ELR (cell line): ENCODE measurements at places on chromosomes 6 and 20.

DNA sequence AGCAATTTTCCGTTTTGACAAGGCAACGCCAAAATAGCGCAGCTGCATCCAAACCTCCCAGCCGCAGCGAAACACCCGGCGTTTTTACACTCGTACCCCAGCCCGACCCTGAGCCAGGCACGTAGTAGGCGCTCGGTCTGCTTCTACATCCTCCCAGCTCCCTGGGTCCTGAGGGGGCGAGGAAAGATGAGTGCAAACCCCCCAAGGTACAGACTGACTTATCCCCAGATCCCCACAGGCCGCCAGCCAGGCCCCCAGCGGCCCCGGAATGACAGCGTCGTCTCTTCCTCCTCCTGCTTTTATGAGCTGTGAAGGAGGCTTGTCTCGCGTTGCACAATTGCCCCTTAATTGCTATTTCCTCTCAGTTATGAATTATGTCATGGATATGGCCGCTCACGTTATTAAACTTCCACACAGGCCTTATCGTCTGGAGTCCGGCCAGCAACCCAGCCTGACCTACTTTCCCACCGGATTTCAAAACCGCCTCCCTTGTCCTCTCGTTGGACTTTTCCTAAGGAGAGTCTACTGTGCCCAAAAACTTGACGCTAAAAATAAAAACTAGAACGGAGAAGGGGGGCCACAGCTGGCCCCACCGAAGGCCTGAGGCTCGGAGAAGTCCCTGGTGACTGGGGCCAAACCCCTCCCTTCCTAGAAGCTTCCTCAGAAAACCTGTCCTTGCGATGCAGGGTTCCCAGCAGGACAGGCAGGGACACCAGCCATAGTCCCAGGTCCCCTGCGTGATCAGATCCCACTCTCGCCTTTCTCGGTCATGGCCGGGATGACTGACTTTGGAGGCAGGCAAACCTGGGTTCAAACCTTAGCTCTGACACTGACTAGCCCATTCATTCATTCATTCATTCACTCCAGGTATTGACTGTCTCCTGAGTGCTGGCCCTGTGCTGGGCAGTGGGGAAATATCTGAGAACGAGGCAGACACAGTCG, 130.9 kb upstream of the PTPN1 start:
- peak; percentile 71 for DNase-seq

GRCh38 chr20:15332711-15333160, 995.3 kb upstream of the FLRT3 start:
- DNase-seq, result no peak

DNA sequence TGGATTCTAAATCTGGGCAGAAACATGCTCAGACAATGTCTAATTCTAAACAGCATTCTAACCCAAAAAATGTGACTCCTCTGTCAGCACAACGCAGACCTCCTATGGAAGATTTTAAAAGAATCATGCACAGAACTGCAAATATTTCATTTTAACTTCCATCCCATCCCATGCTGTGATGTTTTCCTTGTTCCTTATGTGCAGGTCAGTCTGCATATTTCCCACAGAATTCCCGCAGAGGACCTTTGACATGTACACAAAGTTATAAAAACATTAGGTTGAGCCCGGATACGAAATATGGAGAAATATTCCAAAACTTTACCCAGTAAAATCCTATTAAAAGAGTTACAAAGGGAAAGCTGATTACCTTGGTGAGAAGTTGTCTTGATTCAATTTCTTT, 467.1 kb upstream of the EPHA7 start:
- DNase-seq, result no peak

GRCh38 chr6:3228046-3228671, 706 bp upstream of the TUBB2B start:
- DNase-seq, result no peak

- no peak for DNase-seq
These were observed 116.6 kb downstream of the SLC22A3 start for GRCh38 chr6:160464744-160465143.

DNA sequence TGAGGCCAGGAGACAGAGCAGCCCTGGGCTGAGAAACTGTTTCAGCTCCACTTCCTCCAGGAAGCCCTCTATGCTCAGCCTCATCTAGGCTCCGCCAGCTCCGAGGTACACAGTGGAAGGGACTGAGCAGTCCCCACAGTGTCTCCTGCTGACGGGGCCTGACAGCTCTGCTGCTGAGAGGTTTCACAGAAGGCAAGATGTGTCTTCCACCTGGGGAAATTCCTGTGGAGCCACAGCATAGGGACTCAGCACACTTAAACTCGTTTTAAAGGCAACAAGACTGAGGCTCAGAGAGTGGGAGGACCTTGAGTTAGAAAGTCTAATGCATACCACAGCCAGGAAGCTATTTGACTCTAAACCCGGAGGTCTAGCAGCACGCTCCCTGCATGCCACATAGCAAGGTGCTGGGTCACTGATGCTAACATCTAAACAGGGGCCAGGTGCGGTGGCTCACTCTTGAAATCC, 6.8 kb downstream of the ADA start:
- DNase-seq, result peak; percentile 20

GRCh38 chr6:134249239-134249758, 68.6 kb downstream of the SGK1 start:
- DNase-seq, result no peak

DNA sequence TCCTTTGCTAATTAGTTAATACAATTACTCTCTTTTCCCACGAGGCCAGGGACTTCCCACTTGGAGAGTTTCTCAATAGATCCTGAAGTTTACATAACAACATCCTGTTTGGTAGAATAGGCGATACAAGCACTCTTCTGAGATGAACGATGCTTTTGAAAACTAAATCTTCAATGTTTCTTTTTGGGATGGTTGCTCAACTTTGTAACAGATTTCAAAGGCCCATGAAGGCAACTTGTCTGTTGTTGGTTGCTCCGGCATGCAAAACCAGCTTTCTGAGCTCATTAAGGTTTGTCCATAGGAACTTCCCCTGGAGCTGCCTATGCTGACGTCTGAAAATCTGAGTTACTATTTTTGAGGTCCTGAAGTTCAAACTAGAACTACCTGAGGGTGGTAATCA, 25.9 kb upstream of the ROS1 start:
- DNase-seq, result peak; percentile 13

GRCh38 chr6:56148488-56149186, 98.7 kb downstream of the COL21A1 start:
- DNase-seq, result no peak

DNA sequence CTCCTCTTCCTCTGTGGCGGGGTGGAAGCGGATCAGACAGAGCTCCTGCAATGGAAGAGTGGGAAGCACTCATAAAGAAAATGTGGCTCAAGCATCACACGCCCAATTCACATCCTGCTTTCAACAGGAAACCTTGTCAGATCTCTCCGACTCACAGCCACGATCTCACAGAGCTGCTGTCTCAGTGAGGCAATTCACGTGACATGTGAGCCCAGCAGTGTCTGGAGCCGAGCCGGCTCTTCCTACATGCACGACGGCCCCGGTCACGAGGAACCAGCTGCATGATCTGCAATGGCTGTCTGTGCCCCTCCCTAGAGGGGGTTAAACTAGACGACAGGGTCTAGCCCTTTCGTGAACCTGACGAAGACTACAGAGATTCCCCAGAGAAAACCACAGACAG, 29.5 kb upstream of the TCFL5 start:
- DNase-seq, result peak; percentile 43

- no peak for DNase-seq
These were observed 46.4 kb downstream of the HEBP2 start for GRCh38 chr6:138450445-138450844.

DNA sequence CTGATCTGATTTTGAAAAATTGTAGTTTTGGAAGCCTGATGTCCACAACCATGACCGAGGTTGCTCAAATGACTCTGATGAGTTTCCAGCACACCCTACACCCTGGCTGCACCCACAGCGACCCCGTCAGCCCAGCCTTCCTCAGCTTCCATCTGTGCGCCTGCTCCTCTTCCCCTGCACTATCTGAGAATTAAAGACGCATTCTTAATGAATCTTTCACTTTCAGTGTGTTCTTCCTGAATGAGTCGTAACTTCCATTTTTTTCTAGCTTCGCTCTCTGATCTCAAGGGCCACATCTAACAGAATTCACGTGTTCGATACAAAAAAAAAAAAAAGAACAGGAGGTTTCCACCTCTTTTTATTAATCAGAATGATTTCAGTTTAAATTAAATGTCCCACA, 21.3 kb upstream of the RREB1 start:
- peak; percentile 56 for DNase-seq

- no peak for DNase-seq
These were observed 41.8 kb downstream of the SRC start for GRCh38 chr20:37387519-37388269.

GRCh38 chr6:71387179-71387578, 98.6 kb downstream of the OGFRL1 start:
- DNase-seq, result peak; percentile 30

GRCh38 chr20:8948442-8949020, 120.4 kb upstream of the PLCB4 start:
- no peak for DNase-seq

DNA sequence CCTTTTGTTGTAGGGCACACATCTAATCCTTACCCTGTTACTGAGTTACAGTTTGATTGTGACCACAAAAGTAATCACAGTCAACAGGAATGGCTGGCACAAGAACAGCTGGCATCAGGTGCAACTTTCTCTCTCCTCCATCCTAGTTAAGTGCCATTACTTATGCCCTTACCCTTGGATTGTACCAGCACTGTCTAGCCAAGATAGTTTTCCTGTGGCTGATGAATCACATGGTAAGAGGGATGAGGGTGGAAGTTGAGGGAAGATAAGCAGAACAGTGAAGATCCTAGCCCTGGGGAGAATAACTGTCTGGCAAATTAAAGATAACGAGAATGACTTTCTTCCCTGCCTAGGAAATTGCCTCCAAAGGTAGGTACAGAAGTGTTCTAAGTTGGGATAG, 42.0 kb downstream of the RNF217 start:
- no peak for DNase-seq

GRCh38 chr6:99187429-99187828, 162.0 kb downstream of the FAXC start:
- DNase-seq, result no peak

DNA sequence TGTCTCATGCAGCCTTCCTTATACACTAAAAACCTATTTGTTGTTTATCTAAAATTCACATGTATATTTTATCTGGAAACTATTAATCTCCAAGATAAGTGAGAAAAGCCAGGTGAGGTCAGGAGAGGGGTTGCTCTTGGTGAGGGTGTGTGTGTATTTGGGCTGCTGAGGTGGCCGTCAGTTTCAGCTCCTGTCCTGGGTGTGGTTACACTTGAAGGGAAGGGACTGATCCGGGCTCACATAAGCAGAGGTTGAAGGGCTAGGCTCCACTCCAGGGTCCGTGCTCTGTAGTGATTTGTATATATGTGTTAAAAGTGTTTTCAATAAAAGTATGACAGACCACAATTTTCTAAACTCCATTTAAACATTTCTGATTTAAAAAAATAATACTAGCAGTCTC, 13.5 kb upstream of the SNAI1 start:
- no peak for DNase-seq

GRCh38 chr20:2903686-2904085, 30.4 kb downstream of the PTPRA start:
- no peak for DNase-seq

GRCh38 chr6:161679980-161680538, 406.2 kb upstream of the AGPAT4 start:
- DNase-seq, result no peak

DNA sequence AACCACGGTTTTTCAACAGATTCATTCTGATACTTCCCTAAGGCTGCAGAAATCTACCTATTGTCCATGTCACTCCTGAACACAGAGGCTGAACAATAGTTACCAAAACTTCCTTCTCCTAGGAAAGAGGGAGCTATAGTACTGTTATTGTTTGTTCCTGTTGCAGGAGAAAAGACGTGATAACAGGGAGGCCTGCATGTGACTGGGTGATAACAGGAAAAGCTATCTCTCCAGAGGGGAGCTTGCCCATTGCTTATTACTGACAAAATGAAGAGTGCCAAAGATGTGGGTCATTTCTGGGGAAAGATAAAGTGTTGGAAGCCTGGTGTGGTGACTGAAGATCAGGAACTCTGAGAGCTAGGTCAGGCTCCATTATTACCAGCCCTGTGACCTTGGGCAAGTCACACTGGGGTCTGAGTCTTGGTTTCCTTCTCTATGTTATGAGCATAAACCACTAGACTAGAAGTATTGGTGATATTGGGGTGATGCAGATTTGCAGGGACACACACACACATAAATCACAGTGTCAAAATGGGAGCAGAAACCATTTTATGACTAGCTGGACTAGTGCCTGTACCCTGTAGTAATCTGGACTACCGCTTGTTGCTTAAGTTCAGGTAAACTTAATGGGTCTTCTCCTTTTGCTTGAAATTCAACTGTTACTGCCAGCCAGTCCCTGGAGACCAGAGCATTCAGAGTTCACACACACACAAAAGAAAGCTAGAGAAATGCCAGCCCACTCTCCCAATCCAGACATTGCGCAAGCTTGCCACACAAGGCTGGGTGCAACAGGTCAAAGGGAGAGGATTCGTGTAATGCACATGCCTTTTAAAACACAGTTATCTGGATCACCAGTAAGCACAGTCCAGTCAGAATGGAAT, 136.0 kb upstream of the CNR1 start:
- DNase-seq, result no peak

DNA sequence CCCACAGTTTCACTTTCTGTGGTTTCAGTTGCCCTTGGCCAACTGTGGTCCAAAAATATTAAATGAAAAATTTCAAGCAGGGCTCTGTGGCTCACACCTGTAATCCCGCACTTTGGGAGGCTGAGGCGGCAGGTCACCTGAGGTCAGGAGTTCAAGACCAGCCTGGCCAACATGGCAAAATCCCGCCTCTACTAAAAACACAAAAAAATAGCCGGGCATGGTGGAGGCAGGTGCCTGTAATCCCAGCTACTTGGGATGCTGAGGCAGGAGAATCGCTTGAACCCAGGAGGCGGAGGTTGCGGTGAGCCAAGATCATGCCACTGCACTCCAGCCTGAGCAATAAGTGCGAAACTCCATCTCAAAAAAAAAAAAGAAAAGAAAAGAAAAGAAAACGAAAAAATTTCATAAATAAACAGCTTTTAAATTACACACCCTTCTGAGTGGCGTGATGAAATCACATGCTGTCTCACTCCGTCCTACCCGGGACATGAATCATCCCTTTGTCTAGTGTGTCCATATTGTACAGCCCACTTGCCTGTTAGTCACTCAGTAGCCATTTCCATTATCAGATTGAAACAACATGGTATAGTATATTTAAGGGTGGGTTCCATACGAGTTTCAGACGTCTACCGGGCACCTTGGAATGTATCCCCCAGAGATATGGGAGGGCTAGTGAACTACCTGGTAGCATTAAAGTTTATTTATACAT, 11.7 kb downstream of the PTPRK start:
- peak; percentile 96 for DNase-seq

DNA sequence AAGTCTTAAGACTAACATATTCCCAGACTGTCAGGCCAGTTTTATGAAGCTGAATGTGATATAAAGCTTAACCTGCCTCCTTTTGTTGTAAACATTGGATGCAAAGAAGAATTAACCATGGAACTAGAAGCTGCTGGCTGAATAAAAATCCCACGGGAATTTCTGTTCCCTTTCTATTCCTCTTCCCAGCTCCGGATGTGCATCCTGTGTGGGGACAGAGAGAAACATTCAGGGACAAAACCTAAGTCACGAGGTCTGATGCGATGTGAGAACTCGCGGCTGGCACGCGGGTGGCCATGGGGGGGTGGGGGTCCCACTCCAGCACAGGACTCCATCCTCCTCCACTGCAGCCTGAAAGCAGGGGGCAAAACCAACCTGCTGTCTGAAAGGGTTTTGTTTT, 32.2 kb downstream of the RAMACL start:
- no peak for DNase-seq
